ENCODE measurements at places on chromosomes 5 and 9. TPM values are rescaled to one million over a fixed set of nuclear protein-coding genes. Genes with fewer than 3 reads are reported as not detected.

TAF11L10 gene
- not detected for total RNA-seq

ZFP37 gene
- 1.3 TPM for total RNA-seq

TDRD7 gene
- 21.7 TPM for total RNA-seq

TEX48 gene
- total RNA-seq, result not detected

GABRA6 gene
- not detected for total RNA-seq

SLC6A18 gene
- not detected for total RNA-seq

PCDHGC4 gene
- 2.2 TPM for total RNA-seq

DNA sequence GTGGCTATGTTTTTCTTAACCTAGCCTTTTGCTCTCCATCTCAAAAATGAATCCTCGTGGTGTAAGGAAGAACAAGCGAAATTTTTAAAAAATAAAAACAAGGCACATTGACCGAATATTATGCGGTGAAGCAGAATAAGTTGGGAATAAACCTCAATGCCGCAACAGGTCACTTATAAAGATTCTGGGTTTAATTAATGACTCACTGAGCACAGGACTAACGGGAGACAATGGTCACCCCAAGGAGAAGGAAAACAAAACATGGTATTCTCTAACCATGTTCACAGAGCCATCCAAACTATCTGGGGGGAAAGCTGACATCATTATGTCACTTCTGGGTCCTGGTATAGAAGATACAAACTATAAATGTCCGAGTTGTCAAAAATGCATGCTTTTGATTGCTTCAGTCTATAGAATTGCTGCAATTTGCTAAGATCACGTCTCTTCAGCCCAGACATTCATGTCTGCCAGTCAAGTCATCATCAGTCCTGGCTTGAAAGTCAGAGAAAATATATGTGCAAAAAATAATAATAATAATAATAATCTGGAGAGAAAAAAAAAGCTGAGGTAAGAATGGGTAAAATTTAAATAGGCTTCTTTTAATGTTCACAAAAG, 280.6 kb downstream of the NR2F1-AS1 start:
- no peak for DNase-seq
- H3K27me3 ChIP-seq, result no peaks in the 10 kb centered on the region
- no peak overlapping the region for H3K27ac ChIP-seq
- H3K4me1 ChIP-seq, result peaks cover 9% of the 10 kb centered on the region

GRCh38 chr9:126612813-126613641, 701 bp upstream of the LMX1B start:
- H3K4me1 ChIP-seq, result peaks cover 8% of the 10 kb centered on the region
- no peak for DNase-seq
- peaks cover 62% of the 10 kb centered on the region for H3K27me3 ChIP-seq
- peak overlapping the region; percentile 47 for H3K4me3 ChIP-seq

DNA sequence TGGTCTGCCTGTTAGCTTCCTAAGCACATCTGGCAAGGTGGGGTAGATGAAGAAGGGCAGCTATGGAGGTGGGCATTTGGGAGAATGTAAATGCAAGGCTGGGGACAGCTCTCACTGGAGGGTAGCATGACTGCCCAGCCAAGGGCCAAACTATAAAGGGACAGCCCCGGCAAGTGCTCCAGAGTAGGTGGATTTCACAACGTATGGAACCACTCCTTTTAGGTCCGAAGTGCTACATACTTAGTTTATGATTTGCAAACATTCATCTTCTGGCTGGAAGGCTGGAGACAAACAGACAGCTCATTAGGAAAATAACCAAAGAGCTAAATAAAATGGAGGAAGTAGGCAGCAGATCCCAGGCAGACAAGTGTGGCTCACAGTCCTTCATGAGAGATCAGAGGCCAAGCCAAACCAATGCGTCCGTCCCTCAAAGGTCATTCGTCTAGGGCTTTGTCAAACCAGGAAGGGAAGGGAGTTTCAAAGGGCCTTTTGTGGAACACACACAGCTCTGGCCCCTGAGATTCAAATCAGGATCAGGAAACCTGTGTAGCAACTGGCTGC, 42.5 kb upstream of the GLRX start:
- H3K4me3 ChIP-seq, result no peak overlapping the region
- H3K27me3 ChIP-seq, result no peaks in the 10 kb centered on the region
- peak; percentile 40 for DNase-seq
- H3K36me3 ChIP-seq, result peaks cover 18% of the 10 kb centered on the region
- peak overlapping the region; percentile 62 for H3K27ac ChIP-seq

GRCh38 chr5:76637490-76637889, 14.3 kb upstream of the F2RL2 start:
- no peaks in the 10 kb centered on the region for H3K27me3 ChIP-seq
- H3K4me3 ChIP-seq, result no peak overlapping the region
- DNase-seq, result no peak
- no peaks in the 10 kb centered on the region for H3K4me1 ChIP-seq
- H3K27ac ChIP-seq, result no peak overlapping the region
- no peaks in the 10 kb centered on the region for H3K36me3 ChIP-seq

DNA sequence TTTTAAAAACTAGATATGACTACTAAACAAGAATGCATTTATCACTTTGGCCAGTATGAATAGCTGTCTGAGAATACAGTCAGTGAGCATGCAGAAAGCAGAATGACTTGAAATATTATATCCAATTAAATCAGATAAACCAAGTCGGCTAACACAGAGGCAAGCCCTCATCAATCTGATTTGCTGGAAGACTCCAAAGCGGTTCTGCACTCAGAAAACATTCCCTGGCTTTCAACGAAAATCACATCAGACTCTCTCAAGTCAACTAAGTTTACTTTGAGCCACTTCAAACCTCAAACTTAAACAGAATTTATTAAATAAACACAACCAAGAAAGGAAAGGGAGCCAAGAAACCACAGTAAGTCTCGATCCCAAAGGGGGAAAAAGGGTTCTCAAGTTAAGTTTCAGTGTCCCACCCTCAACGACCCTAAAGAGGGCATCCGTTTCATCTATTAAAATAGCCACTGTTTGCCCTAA, 1.4 kb downstream of the MYO10 start:
- peaks cover under 1% of the 10 kb centered on the region for H3K27me3 ChIP-seq
- H3K36me3 ChIP-seq, result peaks cover 44% of the 10 kb centered on the region
- H3K27ac ChIP-seq, result peak overlapping the region; percentile 83
- peak overlapping the region; percentile 97 for H3K4me3 ChIP-seq
- no peak for DNase-seq
- H3K4me1 ChIP-seq, result peaks cover 34% of the 10 kb centered on the region

DNA sequence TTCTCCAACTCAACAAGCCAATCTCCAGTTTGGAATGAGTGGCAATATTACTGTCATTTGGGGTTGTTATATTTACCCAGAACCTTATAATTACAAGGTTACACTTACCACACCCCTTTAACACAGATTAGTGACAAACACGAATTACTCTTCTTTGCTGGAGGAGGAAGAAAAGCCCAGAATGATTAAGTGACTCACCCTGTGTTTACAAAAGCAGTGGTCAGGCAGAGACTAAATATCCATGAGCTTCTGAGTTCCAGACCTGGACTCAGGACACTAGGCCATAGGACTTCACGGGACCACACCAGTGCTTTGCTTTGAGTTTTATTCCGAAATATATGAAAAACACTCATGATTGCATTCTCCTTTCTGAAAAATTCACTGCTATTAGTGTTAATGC, 370.8 kb downstream of the TLE1 start:
- peak; percentile 10 for DNase-seq
- no peaks in the 10 kb centered on the region for H3K27me3 ChIP-seq
- H3K4me1 ChIP-seq, result peaks cover 14% of the 10 kb centered on the region

- no peak overlapping the region for H3K4me3 ChIP-seq
- no peak overlapping the region for H3K27ac ChIP-seq
- no peaks in the 10 kb centered on the region for H3K27me3 ChIP-seq
- H3K36me3 ChIP-seq, result no peaks in the 10 kb centered on the region
Measured at GRCh38 chr5:59684388-59685190, 208.9 kb downstream of the PDE4D start.

DNA sequence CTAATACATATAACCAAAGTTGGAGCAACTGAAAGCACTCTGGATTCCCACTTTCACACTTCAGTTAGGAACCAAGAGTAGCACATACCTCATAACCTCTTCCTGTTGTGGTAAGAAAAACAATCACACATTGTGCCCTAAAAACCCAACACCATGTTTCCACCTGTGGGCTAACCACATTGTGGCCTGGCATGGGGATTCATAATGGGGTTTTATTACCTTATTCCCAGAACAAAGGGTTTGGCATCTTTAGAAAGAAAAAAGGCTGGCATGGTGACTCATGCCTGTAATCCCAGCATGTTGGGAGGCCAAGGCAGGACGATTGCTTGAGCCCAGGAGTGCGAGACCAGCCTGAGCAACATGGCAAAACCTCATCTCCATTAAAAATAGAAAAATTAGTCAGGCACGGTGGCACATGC, 60.6 kb downstream of the HSD17B3 start:
- no peaks in the 10 kb centered on the region for H3K27me3 ChIP-seq
- H3K4me3 ChIP-seq, result no peak overlapping the region
- peak; percentile 19 for DNase-seq
- H3K36me3 ChIP-seq, result no peaks in the 10 kb centered on the region
- peaks cover 7% of the 10 kb centered on the region for H3K4me1 ChIP-seq
- no peak overlapping the region for H3K27ac ChIP-seq

- no peaks in the 10 kb centered on the region for H3K27me3 ChIP-seq
- no peak overlapping the region for H3K27ac ChIP-seq
- H3K4me1 ChIP-seq, result no peaks in the 10 kb centered on the region
Measured at GRCh38 chr9:93112116-93112863, 16.3 kb downstream of the CARD19 start.

DNA sequence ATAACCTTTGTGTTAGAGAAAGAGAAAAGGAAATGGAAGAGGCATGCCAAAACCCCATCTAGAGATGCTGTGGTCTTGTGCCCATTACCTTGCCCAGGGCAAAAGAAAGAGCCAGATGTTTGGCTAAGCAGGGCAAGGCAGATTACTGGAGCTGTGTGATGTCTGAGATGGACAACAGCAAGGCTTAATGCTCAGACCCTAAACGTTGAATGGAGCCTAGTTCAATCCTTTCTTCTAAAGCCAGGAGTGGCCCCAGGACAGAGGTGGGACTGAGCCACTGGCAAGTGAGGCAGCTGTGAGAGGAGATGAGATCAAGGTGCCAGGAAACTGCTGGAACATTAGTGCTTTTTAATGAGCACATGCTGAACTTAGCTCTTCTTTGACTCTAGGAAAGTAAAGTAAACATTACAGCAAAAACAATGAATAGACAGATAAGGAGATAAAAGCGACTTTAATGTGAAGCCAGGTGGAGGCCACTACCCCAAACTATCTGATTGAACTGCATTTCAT, 143.0 kb upstream of the EGFLAM start:
- no peak overlapping the region for H3K4me3 ChIP-seq
- peaks cover 7% of the 10 kb centered on the region for H3K4me1 ChIP-seq
- no peaks in the 10 kb centered on the region for H3K27me3 ChIP-seq

- no peak overlapping the region for H3K4me3 ChIP-seq
- peak; percentile 68 for DNase-seq
- H3K4me1 ChIP-seq, result peaks cover 7% of the 10 kb centered on the region
- no peaks in the 10 kb centered on the region for H3K27me3 ChIP-seq
Measured at GRCh38 chr9:137064027-137064879, 6.1 kb downstream of the SAPCD2 start.

DNA sequence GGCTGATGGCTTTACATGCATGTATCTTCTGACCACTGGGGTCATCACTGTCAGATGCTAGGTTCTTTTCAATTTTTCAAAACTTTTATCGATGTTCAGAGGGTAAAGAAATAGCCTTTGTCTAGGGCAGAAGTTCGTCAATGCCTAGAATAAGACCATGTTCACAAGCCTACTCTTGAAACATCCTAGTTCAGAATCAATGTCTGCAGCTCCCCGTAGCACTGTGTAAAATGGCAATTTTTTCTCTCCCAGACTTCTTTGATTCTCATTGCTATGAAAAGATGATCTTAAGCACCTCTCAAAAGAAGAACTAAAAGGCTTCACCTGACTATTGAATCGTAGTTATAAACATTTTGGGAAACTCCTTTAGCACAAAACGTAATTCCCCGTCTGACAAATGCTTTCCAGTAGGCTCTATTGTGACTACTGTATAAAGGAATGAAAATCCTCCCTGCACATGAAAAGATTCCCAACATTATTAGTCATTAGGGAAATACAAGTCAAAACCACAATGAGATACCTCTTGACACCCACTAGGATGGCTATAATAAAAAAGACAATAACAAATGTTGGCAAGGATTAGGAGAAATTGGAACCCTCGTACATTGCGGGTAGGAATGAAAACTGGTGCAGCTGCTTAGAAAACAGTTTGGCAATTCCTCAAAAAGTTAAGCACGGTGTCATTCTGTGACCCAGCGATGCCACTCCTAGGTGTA, 263.5 kb downstream of the ARHGAP26 start:
- DNase-seq, result no peak
- H3K4me3 ChIP-seq, result no peak overlapping the region
- peaks cover 10% of the 10 kb centered on the region for H3K36me3 ChIP-seq
- H3K4me1 ChIP-seq, result peaks cover 23% of the 10 kb centered on the region
- no peaks in the 10 kb centered on the region for H3K27me3 ChIP-seq

GRCh38 chr9:33196736-33197135, 29.6 kb upstream of the B4GALT1 start:
- H3K27me3 ChIP-seq, result peaks cover 14% of the 10 kb centered on the region
- no peak overlapping the region for H3K27ac ChIP-seq
- H3K4me3 ChIP-seq, result no peak overlapping the region
- H3K36me3 ChIP-seq, result no peaks in the 10 kb centered on the region
- no peak for DNase-seq
- no peaks in the 10 kb centered on the region for H3K4me1 ChIP-seq

GRCh38 chr9:14501366-14501765, 187.4 kb upstream of the NFIB start:
- H3K4me3 ChIP-seq, result no peak overlapping the region
- H3K27ac ChIP-seq, result no peak overlapping the region
- H3K36me3 ChIP-seq, result no peaks in the 10 kb centered on the region
- no peaks in the 10 kb centered on the region for H3K4me1 ChIP-seq
- H3K27me3 ChIP-seq, result peaks cover 30% of the 10 kb centered on the region
- DNase-seq, result no peak

DNA sequence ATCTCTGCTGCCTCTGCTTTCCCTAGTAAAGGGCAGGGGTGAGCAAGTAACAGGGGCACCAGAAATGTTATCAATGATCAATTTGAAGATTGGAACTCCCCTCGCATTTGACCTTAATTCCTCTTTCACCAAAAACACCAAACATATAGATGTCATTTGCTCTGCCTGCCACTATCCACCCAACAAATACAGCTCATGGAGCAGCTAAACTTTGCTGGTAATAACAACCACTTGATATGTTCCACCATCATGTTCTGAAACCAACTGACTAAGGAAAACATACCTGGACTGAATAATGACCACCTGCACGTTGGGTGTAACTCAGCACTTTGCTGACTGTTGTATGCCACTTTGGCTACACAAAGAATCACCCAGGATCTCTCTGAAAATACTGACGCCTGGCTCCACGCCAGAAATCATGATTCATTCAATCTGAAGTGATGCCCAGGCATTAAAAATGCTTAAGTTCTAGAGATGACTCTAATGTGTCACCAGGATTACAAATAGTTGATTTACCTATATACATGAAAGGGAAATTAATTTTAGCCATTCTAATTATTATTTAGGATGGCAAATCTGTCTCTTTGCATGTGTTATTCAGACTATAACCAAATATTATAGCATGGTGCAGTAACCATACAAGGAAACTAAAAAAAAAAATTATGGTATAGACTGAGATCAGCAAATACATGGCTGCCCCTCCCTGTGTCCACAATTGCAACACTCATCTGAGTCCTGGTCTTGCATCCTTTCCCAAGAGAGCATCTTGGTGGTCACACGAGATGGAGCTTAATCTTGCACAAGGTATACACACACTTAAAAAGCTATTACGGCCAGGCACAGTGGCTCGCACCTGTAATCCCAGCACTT, 43.1 kb upstream of the TTC39B start:
- H3K27me3 ChIP-seq, result no peaks in the 10 kb centered on the region
- peaks cover 7% of the 10 kb centered on the region for H3K4me1 ChIP-seq
- no peak overlapping the region for H3K27ac ChIP-seq
- H3K4me3 ChIP-seq, result no peak overlapping the region

Measured in Calu3 (cell line).